ENCODE measurements at places on chromosomes 12 and 14.

- no peak for DNase-seq
Observed at GRCh38 chr14:58098507-58098906, 53.5 kb downstream of the ARMH4 start.

GRCh38 chr14:98791661-98792060 is 480.3 kb downstream of the BCL11B start:
- DNase-seq: no peak

DNA sequence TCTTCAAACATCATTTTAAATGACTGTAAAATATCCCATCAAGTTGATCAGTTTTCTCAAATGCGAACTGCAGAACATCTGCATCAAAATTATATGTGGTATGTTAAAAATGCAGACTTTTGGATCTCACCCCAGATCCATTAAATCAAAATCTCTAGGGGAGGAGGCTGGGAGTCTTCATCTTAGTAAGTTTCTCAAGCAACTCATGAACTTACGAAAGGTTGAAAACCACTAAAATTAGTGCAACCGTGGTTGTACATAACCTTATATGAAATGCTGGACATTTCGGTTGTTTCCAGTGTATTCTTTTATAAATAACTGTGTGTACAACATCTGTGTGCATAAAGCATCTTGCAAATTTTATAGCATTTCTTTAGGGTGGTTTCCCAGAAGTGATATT is 39.2 kb downstream of the ZFP36L1 start:
- no peak for DNase-seq

GRCh38 chr14:54253195-54253947 is 143.4 kb upstream of the CDKN3 start:
- no peak for DNase-seq

GRCh38 chr14:64726585-64726890 is 22.3 kb downstream of the PLEKHG3 start:
- no peak for DNase-seq

- no peak for DNase-seq
Observed at GRCh38 chr12:66163289-66163688, 6.5 kb downstream of the TMBIM4 start.

- no peak for DNase-seq
Observed at GRCh38 chr12:105748806-105749600, 389.8 kb downstream of the NUAK1 start.

GRCh38 chr14:77825895-77826519 is 26.1 kb downstream of the ADCK1 start:
- no peak for DNase-seq

DNA sequence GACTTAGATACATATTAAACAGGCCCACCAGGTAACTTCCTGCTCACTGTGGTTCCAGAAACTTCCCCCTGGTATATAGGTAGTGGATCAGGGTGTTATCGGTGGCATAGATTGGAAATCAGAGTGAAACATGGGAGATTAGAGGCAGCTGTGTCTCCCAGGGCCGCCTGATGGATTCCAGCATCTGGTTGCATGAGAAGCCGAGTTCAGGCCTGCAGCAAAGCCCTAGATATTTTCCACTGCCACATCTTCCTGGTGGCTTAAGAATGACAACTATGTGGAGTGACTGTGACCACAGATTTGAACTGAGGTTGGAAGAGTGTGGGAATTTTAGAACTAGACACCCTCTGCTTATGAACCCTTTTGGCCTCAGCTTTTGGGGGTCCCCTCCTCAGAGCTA is 184.8 kb upstream of the NTF3 start:
- no peak for DNase-seq

DNA sequence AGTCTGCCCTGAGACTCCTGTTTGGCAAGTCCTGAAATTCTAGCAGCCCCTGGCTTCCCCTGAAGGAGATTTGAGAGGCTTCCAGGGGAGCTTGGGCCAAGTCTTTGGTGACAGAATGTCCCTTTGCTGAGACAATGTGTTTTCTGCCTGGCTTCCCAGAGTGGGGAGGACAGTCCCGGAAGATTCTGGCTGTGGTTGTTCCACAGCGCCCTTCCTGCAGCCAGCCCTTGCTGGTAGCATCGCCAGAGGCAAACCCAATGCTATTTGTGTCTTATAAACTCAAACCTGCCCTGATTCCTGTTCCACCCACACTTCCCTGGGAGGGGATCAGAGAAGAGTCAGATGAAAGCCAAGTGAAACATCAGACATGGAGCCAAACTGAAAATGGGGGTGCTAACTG is 56.4 kb upstream of the OAS1 start:
- no peak for DNase-seq

- DNase-seq: no peak
Observed at GRCh38 chr12:100229036-100229635, 28.5 kb downstream of the ACTR6 start.

- no peak for DNase-seq
Observed at GRCh38 chr12:52561880-52562449, 9.0 kb upstream of the KRT71 start.
